ENCODE measurements at places on chromosomes 7 and 10. TPM values are rescaled to one million over a fixed set of nuclear protein-coding genes. Genes with fewer than 3 reads are reported as not detected.

GRCh38 chr10:37379991-37380390 lies 254.6 kb downstream of the ANKRD30A start:
- no peaks in the 10 kb centered on the region for H3K4me1 ChIP-seq
- H3K27ac ChIP-seq: no peak overlapping the region
- no peak for DNase-seq
- H3K27me3 ChIP-seq: no peaks in the 10 kb centered on the region
- no peak overlapping the region for H3K4me3 ChIP-seq

- H3K27me3 ChIP-seq: peaks cover 6% of the 10 kb centered on the region
- no peak for DNase-seq
- H3K4me3 ChIP-seq: no peak overlapping the region
- no peaks in the 10 kb centered on the region for H3K36me3 ChIP-seq
Measured at GRCh38 chr7:69577221-69577620, 21.1 kb upstream of the AUTS2 start.

- H3K36me3 ChIP-seq: no peaks in the 10 kb centered on the region
- peak overlapping the region; percentile 60 for H3K27ac ChIP-seq
- H3K4me1 ChIP-seq: peaks cover 9% of the 10 kb centered on the region
- DNase-seq: no peak
Measured at GRCh38 chr7:45293295-45293942, 135.8 kb downstream of the RAMP3 start.

The TCAF2 gene
- polyA plus RNA-seq: 0.25 TPM

- no peak overlapping the region for H3K4me3 ChIP-seq
- H3K27ac ChIP-seq: no peak overlapping the region
- no peak for DNase-seq
- no peaks in the 10 kb centered on the region for H3K4me1 ChIP-seq
Measured at GRCh38 chr7:40833888-40834234, 699.1 kb downstream of the SUGCT start.
